Activated CD4-positive, CD25-positive, alpha-beta regulatory T cell treated with anti-CD3 and anti-CD28 coated beads, Interleukin-2, amount 50 U/mL, for 16 hours (primary cell): ENCODE measurements at places on chromosomes 4 and X.

DNA sequence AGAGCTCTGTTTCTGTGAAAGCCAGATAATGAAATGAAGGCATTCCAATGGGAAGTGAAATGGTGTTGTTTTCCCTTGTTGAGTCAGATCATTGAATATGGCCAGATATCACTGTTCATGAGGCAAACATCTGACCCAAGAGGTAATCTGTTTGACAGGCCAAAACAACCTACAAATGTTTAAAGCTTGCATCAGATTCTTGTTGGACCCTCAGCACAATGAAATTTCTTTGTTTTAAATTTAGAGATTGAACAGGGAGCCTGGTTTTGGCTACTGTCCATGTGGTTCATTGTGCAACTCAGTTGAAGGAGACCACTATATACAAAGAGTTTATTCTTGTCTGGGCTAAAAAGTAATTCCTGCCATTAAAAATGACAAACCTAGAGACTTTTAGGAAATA, 159.1 kb downstream of the AFF2 start:
- no peak for DNase-seq

DNA sequence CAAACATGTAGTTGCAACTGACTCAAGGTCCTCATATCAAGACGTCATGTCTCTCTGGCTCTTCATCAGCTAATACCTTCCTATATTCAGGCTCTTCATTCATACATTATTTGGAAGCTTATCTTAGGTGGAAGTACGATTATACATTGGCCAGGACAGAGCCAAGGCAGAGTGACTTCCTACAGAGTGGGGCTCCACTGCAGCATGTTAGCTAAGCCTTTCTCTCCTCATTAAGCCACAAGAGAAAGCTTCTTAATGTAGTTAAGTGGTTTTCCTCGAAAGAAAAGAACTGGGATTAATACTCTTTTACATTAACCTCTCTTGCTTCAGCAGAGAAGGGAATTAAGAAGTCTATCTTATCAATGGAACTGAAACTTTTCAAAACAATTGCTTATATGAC, 15.0 kb downstream of the C4orf33 start:
- no peak for DNase-seq

DNA sequence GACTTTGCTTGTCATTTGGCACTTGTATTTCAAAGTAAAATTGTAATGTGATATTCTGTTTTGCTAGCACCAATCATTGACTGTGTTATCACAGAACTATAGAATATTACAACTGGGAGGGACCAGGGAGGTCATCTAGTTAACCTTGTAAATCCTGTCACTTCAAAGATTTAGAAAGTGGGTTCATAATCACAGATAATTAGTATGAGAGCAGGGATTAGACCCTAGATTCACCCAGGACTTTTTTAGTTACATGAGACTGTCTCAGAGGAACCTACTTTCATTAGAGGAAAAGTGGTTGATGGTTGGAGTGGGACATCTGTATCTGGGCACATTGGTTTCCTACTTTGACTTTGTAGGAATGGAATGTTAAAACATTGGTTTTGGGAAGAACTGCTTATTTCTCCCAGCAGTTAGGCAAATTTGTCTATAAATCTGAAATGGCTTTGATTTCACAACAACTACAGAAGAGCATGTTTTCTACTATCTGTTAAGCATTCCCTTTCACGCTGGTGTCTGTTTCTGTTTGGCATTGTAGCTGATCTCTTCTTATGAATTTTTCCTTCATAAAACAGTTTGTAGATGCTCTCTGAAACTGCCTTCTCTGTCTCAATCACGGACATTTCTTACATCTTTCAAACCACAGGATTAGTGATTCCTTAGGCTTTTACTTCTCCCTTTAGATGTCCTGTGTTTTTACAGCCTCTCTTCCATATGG, 144.1 kb downstream of the DIPK2B start:
- no peak for DNase-seq

DNA sequence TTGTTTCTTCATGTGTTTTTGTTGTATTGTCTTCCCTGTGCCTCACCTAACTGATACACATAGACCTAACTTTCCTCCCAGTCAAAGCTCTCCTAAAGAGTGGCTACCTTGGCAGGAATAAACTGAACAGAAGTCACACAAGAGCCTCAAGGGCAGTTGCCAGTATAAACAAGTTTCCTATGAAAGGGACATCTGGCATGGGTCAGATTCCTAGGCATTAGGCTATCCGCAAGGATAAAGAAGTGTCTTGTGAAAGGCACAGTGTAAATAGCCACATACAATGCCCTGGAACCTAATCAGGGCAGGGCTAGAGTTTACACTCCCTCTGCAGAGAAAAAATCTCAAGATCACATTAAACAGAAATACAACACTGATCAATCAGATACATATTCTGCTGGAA, 220.8 kb downstream of the SPANXN3 start:
- no peak for DNase-seq

DNA sequence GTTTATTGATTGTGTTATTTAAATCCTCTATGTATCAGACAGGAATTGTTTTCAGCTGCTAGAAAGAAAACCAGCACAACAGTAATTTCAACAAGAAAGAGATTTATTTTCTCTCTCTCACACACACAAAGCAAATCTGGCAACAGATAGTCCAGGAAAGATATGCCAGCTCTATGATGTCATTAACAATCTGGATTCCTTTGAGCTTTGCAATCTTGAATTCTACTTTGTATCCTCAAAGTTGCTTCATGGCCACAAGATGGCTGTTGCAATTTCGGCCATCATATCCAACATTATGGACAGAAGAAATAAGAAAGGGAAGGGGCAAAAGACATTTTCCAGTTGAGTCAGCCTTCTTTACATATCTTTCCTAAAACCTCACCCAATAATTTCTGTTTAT, 19.8 kb upstream of the FMR1 start:
- no peak for DNase-seq

- no peak for DNase-seq
These were observed 65.4 kb downstream of the SPRY1 start for GRCh38 chr4:123462007-123462406.

- no peak for DNase-seq
These were observed 21.4 kb upstream of the SEL1L3 start for GRCh38 chr4:25884031-25884782.

DNA sequence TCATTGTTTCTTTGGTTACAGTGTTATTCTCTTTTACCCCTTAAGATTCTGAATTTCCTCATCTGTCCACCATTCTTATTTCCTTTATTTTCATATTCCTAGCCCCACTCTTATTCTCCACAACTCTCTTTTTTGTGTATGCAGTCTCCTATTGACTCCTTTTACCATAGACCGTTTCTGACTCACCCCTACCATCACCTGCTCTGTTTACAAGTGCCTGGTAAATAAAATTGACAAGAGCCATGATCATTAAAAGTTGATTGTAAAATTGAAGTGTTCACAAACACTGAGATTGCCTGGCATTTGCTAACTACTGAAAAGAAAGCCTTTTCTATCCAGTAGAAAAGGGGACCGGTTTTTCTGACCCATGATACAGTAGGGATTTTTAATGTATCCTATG, 54.4 kb downstream of the MRPL1 start:
- DNase-seq, result no peak

GRCh38 chr4:148429206-148429605, 13.0 kb downstream of the NR3C2 start:
- DNase-seq, result no peak

- no peak for DNase-seq
These were observed 65.9 kb downstream of the CLDN22 start for GRCh38 chr4:183254162-183254561.

GRCh38 chr4:81146466-81146865, 68.6 kb downstream of the PRKG2 start:
- DNase-seq, result no peak

DNA sequence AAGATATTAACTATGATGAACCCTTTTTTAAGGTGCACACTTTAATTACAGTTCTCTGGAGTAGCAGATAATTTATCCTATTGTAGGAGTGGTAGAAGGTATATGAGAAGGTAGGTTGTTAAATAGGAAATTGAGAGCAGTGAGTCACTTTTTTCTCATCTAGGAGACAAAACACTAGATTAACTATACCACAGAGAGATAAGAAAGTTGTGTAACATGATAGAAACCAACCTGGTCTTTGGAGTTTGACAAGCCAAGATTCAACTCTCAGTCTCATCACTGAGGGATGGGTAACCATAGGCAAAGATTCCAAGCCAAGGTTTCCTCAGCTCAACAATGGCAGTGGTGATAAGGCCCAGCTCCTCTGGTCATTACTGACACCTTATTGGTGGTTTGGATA, 104.0 kb downstream of the MAD2L1 start:
- no peak for DNase-seq

GRCh38 chrX:19743386-19743785, 144.0 kb downstream of the SH3KBP1 start:
- no peak for DNase-seq

GRCh38 chr4:73707269-73707875, 33.0 kb upstream of the CXCL8 start:
- DNase-seq, result no peak

DNA sequence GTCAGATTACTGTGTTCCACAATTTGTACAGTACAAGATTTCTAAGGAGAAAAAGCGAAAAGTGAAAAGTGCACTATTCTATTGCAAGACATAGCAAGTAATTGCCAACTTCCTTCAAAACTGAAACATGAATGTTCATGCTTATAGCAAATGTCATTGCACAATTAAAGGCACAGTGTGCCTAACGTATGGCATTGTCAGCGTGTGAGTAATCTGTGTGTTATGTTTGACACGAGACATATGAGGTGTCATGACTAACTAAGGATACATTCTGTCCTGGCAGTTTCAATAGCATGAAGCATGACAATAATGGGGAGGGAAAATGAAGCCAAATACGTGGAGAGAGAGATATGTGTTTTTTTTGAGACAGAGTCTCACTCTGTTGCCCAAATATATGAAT, 33.6 kb upstream of the TBC1D9 start:
- DNase-seq, result no peak

GRCh38 chr4:47462799-47463234, 685 bp downstream of the COMMD8 start:
- no peak for DNase-seq

- DNase-seq, result no peak
These were observed 9.4 kb downstream of the INTU start for GRCh38 chr4:127642169-127642568.

DNA sequence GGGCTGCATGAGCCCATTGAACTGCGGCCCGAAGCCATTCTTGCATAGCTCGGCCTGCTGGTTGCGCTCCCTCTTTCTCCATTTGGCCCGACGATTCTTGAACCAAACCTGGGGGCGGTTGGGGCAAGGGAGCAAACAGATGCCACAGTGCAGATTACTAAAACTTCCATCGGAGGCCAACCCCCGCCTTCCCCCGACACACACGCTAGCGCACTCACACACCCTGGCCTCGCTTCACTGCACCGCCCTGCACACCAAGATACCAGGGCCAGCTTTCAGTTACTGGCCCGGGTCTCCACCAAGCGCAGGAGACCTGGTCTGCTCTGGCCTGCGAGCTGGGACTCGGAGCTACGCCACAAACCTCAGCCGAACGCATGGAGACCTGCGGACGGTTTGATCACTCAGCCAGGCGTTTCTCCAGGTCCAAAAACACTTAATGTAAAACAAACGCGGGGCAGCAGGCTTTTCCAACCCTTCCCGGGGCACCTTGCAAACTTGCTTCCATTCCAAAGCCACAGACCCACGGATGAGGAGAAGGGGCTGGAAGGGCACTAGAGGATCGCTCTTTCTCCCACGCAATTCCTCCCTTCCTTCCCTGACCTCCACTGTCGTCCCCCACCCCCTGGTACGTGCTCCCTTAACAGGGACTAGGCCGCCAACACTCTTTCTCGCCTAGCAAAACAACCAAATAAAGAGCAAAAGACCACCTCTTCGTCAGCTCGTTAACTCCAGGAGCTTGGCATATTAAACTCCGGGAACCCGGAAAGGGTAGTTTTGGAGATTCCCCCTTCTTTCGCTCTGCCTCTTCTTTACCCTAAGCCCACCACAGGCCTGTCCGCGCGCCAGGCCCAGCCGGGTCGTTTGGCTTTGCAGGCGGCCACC, 4.1 kb downstream of the PITX2 start:
- no peak for DNase-seq

DNA sequence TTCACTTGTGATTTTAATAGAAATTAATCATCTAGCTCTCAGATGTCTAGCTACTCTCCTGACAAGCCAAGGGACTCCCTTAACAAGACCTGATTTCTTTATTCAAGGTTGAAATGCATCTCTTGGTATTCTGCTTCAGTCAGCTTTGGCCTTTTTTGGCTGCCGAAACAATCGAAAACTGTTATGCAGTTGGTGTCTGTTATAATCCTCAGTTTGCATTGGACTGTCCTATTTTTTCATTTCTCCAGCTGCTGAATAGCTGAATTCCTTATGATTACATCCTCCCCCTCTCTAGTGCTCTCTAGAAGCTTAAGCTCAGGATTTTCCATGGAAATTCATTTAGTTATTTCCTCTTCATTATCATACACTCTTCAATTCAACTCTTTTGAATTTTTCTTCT, 177.2 kb downstream of the TRIML1 start:
- no peak for DNase-seq

DNA sequence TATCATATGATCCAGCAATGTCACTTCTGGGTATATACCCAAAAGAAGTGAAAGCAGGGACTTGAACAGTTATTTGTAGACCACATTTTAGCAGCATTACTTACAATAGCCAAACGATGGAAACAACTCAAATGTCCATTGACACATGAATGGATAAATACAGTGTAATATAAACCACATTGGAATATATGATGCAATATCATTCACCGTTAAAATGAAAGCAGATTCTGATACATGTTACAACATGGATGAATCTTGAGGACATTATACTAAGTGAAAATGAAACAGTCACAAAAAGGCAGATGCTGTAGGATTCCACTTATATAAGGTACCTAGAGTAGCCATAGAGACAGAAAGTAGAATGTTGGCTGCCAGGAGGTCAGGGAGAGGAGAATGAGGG, 130.5 kb upstream of the SMAD1 start:
- DNase-seq, result no peak

DNA sequence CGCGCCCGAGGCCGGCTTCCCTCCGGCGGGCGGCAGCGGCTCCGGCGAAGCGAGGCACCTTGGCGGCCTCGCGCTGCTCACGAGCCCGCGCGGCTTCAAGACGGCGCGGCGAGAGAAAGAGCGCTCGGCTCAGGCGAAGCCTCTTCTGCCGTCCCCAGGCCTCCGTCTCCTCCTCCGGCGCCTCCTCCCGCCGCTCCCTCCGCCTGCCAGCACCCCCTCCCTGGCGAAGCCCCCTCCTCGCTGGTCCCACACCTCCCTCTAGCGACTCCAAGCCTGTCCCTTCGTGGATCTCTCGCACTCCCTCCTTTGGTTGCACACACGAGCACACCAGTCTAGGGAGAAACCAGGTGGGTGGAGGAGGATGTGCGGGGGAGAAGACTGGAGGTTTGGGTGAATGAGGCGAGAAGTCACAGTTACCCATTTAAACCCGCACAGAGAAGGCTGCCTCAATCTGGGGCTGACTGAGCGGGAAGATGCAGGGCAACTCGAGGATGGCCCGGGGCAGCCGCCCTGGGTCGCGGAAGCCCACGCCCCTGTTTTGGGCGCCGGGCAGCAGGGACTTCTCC, at the start of gene CAMK2D:
Gene CAMK2D (minus strand): TSS at position 119 of the 566 bp plus-strand sequence. CDS start 670 bp downstream, outside the sequence.
- peak; percentile 66 for DNase-seq

DNA sequence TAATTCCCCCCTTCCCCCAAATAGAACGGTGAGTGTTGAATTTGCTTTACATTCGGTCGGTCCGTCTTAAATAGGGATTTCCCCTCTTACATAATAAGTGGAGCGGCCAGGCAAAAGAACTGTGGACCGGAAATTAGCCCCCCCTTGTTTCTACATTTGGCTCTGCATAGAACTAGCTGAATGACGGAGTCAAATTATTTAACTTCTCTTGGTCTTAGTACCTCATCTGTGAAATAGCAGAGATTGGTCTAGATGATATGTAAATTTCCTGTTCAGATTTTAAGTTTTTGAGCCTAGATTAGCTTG, 1.3 kb downstream of the SPATA18 start:
- no peak for DNase-seq
